HS-5 (cell line): ENCODE measurements at places on chromosomes 2 and 18.

- no peak for DNase-seq
Observed at GRCh38 chr2:49113046-49113445, 41.3 kb downstream of the FSHR start.

- DNase-seq = no peak
Observed at GRCh38 chr2:82256983-82257632, 1952.6 kb upstream of the LRRTM1 start.

GRCh38 chr2:84841577-84841976, 39.3 kb downstream of the TRABD2A start:
- DNase-seq = no peak

- no peak for DNase-seq
Observed at GRCh38 chr2:69531186-69531585, 94.0 kb upstream of the NFU1 start.

DNA sequence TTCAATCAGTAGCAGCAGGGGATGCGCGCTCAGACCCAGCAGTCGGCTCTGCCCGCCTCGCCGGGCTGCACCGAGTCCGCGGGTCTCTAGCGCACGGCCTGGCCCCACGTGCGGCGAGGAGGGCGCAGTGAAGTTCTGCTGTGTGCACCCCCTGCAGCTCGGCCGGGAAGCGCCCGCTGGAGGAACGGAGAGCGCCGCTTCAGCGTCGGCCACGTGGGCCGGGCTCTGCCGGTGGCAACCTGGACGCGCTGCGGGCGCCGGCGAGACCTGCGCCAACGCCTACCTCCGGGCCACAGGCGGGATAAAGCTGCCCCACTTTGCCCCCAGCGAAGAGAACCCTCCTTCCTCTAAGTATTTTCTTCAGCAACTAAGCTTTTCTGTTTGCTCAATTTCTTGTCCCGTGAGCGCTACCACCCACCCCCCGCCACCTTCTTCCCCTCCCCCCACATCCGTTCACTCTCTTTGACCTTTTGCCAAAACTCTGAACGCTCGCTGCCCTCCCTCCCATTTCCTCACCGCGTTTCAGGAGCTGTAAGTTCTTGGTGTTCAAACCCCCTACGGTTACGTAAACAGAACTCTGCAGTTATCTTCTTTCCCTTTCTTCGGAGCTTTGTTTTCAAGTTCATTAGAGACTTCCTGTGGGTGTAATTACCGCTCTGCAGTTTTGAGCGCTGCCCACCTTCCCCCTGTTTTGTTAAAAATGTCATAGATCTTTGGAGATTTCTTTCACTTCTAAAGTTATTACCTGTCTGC, 42.6 kb upstream of the EDAR start:
- DNase-seq = no peak

- no peak for DNase-seq
Observed at GRCh38 chr2:1713839-1714236, 30.5 kb downstream of the PXDN start.

DNA sequence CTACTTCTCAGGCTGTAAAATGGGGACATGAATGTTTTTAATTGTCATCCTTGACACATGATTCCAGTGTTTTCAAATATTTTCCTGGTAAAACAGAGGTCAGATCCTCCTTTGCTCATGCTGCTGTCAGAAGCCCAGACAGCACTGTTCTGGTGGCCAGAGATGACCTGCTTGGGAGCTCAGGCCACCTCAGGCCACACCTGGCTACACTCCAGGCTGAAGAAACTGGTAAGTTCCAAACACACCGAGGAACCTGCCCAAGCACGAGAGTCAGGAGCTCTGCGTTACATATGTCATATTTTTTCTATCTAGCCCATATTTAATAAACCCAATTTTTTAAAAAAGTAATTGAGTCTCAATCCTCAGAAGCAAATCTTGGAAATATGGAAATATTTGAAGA, 47.9 kb downstream of the FECH start:
- no peak for DNase-seq

- DNase-seq = no peak
Observed at GRCh38 chr2:180730976-180731375, 249.4 kb upstream of the UBE2E3 start.

DNA sequence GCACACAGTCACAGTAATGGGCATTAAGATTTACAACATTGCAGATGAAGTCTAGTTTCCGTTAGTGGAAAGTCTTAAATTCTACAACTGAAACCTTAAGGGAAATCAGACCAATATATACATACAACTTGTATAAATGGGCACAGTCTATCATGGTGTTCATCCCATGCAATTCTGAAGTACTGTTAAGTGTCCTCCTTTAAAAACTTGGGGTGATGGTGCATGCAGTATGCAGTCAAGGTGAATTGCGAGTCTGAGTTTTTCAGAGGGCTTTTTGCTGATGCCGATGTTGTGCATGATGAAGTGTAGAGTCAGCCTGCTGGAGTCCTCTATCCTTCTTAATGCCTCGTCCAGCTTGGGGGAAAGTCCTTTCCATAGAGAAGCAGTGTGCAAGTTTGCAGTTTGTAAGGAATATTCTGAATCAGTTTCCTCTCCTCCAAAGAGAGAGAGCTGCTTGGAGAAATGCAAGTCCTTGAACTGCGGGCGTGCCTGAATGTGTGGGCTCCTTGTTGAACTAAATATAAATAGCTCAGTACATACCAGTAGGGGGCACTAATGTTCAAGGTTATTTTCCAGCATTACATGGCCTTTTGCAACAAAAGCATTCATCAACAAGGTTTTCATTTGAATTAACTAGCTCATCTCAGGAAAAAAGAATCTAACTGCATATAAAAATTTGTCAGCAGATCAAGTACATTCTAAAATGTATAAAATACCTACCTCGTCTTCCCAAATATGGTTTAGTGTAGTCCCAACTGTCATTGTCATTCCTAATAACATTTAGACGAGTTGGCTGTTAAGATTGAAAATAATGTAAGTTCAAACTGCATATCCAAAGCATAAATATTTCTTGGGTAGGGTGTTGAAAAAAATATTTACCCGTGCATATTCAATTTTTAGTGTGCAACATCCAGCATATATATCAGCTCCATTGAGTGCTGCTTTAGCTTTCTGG, 21.3 kb downstream of the HNRNPLL start:
- DNase-seq = no peak

- DNase-seq = no peak
Observed at GRCh38 chr18:50011813-50012435, 183.0 kb downstream of the MYO5B start.

DNA sequence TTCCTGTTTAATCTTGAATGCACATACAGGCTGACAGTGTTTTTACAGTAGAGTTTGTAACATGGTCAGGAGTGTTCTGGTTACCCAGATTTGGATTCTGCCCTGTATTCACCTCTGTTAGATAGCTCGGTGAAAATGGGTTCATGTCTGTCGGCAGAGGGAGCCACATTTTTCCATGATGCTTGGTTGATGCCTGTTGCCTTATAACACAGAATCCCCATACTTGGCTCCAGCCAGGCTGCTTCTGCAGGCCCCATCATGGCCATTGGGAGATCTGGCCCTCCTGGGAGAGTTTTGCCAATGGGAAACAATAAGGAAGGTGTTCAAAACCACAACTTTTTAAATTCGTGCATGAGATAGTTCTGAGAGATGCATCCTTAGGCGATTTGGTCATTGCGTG, 78.1 kb downstream of the WDSUB1 start:
- no peak for DNase-seq

GRCh38 chr2:30757749-30758148, 49.5 kb downstream of the CAPN13 start:
- DNase-seq = no peak

- DNase-seq = no peak
Observed at GRCh38 chr2:197130318-197130717, 180.3 kb downstream of the ANKRD44 start.

- no peak for DNase-seq
Observed at GRCh38 chr2:12685145-12685544, 31.6 kb upstream of the TRIB2 start.

GRCh38 chr18:3902676-3903075, 452.7 kb downstream of the TGIF1 start:
- DNase-seq = no peak

DNA sequence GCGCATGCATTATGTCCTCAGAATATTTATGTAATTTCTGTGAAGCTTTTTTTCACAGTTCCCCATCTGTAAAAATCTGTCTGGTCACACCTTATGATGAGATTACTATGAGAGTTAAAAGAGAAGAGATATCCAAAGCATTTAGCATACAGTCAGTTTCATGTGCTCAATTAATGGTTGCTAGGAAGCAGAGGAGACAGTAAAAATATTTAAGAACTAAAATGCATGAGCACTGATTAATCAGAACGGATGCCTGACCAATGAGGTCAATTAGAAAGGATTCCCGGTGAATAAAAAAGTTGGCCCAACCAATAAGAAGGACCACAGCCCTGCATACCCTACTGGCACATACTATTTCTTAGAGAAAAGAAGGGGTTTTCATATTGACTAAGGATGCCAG, 12.0 kb upstream of the CRIM1 start:
- DNase-seq = no peak

- DNase-seq = no peak
Observed at GRCh38 chr2:55084641-55085040, 34.4 kb upstream of the RTN4 start.

DNA sequence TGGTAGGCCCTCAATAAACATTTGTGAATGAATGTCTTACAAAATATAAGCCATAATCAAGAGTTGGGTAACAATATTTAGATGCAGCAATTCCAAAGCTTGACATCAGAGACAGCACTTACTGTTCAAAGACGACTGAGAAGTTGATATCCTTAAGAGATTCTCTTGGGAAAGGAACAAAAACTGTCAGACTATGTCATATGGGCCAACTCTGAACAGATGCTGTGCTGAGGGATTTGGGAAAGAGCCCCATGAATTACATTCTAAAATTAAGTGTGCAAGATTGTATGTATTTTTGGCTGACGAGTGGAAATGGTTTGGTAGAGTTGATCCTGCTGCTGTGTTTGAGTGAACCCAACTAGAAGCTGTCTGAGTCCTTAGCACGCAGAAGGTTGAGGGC, 250.7 kb upstream of the LINC00305 start:
- no peak for DNase-seq

- DNase-seq = peak; percentile 49
Observed at GRCh38 chr2:47069628-47070154, 85.4 kb downstream of the STPG4 start.

DNA sequence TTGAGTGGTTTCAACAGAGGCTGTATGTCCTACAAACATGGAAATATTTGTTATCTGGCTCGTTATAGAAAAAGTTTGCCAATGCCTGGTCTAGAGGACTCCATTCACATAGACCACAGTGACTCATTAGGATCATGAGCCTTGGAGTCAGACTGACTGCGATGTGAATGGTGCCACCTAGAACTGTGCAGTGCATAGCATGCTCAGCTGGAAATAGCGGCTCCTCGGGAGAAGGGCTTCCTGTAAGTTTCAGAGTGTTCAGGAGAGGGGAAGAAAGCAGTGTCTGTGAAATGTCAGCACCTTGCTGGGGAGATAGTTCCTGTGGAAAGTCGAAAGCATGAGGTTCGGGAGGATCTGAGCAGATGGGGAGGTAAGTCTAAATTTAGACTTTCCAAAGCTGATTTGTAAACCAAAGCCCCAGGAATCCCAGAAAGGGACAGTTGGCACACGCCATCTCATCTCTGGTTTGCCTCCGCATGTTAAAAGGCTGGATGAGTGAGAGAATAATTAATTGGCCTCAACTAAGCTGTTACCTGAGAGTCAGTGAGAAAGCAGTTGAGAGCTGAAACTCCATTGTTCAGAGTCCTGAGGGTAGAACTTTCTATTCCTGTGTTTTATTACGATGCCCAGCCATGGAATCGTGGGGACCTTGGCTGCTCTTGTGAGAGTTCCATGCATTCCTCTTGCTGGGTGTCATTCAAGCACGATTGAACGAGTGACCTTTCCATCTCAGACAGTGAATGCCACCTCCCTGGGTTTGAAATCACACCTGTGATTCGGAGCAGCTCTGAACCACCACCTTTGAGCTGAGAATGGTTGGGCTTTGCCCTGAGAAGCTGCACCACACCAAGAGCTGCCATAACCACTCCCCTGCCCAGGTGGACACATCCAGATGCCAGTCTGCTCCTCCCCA, 99.5 kb downstream of the MAPK4 start:
- no peak for DNase-seq

DNA sequence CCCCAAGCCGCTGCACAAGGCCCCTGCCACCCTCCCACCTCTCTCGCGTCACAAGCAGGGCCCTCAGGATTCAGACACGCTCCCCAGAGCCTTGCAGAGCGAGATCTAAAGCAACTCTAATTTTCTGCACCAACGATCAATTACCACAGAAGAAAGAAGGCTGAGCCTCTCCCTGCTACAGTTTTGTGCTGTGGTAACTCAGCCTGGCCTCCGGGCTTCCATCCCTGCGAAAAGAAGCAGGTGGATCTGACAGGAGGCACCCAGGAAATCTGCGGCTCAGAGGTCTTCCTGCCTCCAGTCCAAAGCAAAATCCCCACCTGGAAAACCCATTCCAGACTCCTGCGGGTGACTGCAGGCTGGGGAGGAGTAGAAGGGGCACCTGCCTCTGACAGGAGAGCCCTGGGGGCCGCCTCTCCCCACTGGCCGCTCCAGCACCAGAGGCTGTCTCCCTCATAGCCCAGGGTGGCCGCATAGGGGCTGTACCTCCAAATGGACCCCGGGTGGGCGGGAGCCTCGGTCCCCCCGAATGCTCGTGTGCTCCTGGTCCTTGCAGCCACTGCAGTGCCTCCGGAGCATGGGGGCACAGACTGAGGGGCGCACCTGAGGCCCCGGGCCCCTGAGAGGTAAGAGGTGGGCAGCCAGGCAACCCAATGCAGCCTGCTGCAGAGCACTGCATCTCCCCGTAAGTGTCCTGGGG, 31.0 kb downstream of the PXDN start:
- no peak for DNase-seq

DNA sequence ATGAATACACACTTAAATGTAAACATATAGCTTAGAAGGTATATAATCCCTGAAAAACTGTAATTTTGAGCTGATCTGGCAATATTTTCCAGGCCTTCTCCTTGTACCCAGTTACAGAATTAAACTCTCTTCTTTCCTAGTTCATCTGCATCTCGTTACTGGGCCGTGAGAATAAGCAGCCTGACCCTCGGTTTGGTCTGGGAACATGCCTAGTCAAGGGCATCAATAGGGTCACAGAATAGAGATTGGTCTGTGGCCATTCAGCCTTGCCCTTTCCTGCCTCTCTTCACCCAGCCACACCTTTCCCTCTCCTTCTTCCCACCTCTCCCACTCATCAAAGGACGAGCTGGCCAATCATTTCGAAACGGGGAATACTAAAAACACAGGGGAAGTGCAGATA, 27.3 kb downstream of the SULT1C2 start:
- no peak for DNase-seq

- DNase-seq = no peak
Observed at GRCh38 chr2:169823996-169824372, 721 bp downstream of the METTL5 start.

- no peak for DNase-seq
Observed at GRCh38 chr18:79572848-79573451, 106.7 kb upstream of the CTDP1 start.

GRCh38 chr2:3265981-3266924, 111.4 kb downstream of the EIPR1 start:
- DNase-seq = no peak

- peak; percentile 28 for DNase-seq
Observed at GRCh38 chr2:98350411-98350810, 4.2 kb downstream of the CNGA3 start.
